ENCODE measurements at places on chromosomes 11 and 22. TPM values are rescaled to one million over a fixed set of nuclear protein-coding genes. Genes with fewer than 3 reads are reported as not detected.

DNA sequence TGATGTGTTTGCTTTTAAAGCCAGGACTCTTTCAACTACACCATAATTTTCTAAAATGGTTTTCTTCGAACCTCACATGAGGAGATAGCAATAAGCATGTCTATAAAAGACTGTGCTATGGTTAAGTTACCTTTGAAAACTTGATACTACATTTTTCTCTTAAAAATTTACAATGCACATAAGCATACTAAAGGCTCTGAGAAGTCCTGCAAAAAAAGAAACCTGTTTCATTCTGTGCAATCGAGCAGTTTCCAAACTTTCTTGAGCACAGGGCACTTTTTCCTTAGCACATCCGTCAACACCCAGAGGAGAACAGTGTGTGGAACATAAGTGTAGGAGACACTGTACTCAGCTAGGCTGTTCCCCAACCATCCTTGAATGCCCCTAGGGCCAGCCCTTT, 144.1 kb upstream of the ARHGAP20 start:
- no peak for DNase-seq

DNA sequence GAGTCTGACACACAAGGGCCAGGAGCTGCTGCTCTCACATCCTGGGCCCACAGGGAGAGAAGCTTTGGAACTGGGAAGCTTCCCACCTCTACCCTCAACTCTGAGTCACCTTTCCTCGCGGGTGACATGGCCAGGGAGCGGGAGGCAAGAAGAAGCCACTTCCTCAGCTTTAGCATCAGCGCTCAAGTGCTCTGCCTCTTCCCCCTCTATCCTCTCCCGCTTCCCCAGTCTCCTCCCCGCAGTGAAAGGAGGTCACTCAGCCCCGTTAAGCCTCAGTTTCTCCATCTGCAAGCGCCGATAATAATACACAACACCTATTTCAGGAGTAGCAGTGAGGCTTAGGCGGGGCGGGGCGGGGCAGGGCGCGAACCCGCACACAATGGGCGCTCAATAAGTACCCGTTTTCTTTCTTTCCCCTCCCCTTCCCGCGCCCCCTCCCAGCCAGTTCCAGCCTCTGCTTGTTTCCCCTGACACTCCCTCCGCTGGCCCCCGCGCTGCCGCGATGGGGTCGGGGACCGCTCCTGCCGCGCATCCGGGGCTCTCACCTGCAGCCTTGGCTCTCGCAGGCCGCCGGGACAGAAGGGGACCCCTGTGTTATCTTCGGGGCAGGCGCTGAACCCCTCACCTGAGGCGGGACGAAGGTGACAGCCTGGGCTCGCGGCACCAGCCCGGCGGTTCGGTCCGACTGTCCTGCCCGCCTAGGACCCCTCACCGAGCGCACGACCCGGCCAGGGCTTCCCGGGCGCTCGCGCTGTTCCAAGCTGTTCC, 892 bp downstream of the GDPD5 start:
- no peak for DNase-seq

DNA sequence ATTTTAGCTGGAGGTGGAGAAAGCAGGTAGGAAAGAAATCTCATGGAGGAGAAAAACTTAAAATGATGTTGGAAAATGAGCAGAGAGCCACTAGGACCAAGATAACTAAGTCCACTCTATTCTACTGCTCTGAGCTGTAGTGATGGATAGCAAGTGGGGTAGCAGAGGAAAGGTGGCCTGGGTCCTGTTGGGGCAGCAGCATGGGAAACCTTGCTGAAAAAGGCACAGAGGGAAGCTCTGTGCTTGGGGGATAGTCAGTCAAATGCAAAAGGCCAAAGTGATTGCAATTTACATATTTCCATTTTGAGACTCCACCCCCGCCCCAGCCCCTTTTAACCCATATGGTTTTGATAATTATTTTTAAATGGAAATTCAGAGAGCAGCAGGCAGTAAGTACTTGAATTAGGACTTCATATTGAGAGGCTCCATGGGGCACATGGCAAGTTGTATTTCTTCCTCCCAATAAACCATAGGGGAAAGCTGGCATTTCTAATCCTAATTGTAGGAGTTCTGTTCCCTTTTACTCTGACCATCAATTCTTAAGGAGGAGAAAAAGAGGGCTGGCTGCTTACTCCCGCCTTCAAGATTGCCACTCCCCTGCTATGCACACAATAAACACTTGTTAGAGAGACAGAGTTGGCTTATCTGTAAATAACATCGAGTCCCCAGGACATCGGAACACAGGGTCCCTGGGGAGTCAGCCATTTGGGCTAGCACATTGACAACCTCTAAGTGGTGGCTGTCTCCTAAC, 1341.5 kb upstream of the TENM4 start:
- no peak for DNase-seq

GRCh38 chr11:25981998-25982397, 349.9 kb upstream of the ANO3 start:
- DNase-seq: no peak

DNA sequence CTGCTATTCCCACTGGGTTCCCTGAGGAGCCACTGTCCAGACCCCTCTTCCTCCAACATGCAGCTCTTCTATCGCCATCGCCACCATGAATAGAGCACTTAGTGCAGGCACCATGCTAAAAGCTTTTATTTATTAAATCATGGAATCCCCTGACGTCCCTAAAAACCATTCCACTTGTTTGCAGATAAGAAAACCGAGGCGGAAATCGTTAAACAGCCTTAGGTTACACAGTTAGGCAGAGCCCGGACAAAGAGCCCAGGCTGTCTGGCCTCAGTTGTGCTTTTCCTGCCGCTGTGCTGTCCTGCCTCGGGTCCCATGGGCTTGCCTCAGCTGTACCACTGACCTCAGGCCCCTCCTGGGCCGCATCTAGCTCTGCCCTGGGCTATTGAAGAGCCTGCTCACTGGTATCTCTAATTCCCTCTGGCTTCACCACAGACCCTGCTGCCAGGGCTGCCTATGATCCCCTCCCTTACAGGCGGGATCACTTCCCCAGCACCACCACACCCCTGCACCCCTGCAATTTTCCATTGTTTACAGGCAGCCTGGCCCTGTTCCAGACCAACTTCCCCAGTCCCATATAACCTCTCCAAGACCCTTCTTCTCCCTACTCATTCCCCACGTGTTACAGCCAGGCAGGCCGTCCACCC, 13.0 kb upstream of the TUB start:
- DNase-seq: no peak

GRCh38 chr22:40237241-40237640, 59.5 kb downstream of the TNRC6B start:
- DNase-seq: no peak

DNA sequence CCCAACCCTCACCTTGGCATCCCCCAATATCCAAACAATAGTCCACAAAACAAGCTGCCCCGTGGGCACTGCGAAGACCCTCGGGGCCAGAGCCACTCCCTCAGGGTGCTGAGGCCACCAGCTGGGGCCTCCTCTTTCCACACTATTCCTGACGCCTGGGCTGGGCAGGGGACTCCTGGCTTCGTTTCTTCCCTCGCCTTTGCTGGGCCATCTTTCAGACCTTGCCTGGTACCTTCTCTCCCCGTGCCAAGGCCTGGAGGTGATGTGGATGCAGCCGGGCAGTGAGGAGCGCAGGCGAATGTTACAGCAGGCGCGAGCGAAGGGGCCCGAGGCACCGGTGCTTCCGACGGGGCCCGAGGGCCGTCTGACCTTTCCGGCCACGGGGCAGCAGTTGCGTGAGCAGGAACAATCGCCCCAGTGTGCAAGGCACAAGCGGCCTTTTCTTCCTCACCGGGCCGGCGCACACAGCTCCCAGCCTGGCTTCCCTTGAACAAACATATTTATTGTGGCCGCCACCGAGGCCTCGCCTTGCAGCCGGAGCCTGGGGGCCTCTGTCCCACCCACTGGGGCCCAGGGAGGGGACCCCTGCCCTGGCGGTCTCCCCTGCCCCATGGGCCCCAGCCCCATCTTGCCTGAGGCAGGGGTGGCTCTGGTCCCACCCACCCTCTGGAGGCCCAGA, 32.6 kb upstream of the KCNQ1OT1 start:
- DNase-seq: no peak

DNA sequence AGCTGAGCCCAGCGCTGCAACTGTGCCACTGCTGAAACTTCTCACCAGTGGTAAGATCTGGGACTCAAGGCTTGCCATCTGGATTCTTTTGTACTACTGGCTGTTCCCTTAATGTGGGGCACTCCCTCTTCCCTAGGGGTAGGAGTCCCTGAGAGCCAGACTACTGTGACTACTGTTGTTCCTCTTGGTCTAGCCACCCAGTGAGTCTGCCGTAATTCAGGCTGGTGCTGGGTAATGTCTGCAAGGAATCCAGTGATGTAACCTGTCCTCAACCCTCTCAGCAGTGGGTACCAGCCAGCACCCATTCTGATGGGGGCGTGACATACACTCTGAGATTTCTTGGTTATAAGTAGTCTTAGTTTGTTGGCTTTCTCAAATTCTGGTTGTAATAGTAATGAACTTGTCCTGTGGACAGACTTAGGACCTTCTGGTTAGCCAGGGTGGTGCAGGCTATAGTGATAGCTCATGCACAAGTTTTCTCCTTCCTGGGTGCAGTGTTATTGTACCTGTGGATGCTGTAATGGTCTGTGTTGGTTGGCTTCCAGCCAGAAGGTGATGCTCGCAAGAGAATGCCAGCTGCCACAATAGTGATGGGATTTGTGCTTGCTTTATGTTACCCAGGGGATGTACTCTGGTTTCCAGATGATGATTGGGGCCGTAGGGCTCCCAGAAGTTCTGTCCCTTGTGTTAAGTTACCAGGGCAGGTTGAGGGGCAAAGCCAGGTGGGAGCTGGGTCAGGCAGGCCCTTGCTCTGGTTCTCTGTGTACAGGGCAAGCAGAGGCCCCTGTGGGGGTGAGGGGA, 65.5 kb downstream of the ARHGAP42 start:
- DNase-seq: no peak

DNA sequence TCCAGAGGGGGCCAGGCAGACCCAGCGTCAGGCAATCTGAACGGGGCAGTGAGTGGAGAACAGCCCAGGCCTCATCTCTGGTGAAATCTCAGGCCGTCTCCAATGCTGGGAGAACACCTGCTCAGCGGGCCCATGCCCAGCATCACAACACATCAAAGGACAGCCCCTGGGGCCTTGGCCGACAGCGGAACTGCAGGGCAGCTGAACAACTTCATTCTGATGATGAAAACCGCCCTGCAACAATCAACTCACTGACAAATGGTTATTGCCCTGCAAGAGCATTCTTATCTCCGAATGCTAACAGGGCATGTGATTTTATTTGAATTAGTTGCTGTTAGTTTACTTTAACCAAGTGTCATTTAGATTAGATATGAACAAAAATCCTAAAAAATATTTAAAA, 14.6 kb downstream of the CELSR1 start:
- no peak for DNase-seq

- no peak for DNase-seq
Measured at GRCh38 chr11:26149585-26149984, 182.3 kb upstream of the ANO3 start.

DNA sequence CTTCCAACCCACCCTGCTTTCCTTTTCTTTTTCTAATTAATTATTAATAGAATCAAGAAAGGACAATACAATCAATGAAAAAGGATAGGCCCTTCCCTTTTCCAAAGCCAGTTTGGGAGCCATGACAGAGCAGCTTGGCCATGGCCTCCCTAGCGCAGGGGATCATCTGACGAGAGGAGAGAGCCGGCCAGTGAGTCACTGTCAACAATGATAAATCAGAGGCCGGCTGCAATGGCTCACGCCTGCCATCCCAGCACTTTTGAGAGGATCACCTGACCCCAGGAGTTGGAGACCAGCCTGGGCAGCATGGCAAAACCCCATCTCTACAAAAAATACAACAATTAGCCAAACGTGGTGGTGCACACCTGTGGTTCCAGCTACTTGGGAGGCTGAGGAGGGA, 27.5 kb upstream of the KRTAP5-7 start:
- DNase-seq: peak; percentile 35

DNA sequence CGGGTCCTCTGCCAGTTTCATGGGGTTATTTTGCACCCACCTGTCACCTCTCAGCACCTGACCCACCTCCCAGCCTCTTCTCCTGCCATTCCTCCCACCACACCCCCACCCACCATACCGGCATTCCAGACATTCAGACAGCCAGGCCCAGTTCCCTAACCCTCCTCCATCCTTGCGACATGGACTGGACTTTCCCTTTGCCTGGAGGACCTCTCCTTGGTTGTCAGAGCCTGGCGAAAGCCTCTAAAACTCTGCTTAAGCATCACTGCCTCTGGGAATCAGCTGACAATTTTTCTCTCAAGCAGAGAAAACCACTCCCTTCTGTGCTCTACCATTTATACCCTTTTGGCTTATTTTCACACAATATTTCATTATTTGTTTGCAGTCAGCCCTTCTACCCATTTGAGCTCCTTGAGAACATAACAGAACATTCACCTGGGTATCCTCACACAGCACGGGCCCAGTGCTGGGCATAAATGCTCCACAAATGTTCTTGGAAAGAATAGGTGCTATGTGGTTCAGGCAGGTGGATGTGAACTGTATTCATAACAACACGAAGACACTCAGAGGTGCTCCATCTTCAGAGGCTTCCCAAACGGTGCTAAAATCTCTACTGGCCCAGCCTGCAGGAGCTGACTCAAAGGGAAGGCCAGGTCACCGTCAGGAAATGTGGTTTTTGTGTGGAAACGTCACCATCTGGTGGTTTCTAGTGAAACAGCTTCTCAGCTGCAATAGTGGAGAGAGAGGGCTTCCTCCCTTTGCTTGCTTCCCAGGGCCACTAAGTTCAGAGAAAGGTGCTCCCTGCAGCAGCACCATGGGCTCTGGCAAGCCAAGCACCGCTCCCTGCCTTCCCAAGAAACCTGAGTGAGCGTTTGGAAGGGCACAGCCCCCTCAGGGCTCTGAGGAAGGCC, 10.4 kb downstream of the SPATA19 start:
- peak; percentile 55 for DNase-seq

- DNase-seq: no peak
Measured at GRCh38 chr11:128552783-128553661, 34.3 kb downstream of the ETS1 start.

DNA sequence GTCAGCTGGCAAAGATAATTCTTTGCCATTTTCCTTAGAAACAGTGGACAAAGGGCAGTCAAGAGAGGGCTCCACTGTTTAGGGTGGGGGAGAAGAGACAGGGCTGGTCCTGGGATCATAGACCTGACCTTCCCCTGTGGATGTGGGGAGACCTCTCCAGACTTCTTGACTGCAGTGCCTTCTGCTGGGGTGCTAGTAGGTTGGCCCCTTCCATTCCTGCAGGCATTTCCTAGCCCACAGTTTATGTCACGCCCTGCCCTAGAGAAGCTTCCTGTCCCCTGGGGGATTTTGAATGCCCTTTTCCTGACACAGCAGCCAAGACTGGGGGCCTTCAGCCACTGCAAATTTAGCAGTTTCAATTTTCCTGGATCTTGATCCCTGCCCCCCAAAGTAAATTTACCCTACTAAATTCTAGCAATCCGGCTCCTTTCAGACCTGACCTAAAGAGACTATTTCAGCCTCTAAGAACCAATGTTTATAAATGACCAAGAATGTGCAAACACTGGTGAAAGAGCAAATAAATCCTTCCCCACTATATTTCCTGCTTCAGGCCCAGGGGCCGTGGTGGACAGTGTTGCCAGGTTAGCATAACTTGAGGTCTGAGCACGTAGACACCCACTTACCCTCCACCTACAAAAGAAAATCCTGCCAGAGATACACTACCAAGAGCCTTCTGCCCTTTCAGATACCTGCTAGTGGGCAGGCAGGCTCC, 58.4 kb downstream of the PPFIBP2 start:
- DNase-seq: no peak

SCGB2A2 gene
- total RNA-seq: not detected

BATF2 gene
- 2.4 TPM for total RNA-seq

TRIM6 gene
- total RNA-seq: 0.25 TPM

CDKN1C gene
- total RNA-seq: 8.4 TPM

NPTXR gene
- 0.45 TPM for total RNA-seq

PPARA gene
- total RNA-seq: 122 TPM

KLHL35 gene
- not detected for total RNA-seq

C11orf87 gene
- total RNA-seq: not detected

Measured in left lobe of liver (tissue), 2 donors.